Left lung (tissue), 14 donors: ENCODE measurements at places on chromosomes 2 and 18. TPM values are rescaled to one million over a fixed set of nuclear protein-coding genes. Genes with fewer than 3 reads are reported as not detected.
A peak's percentile ranks its signal among the peaks of the same experiment; 100 is the strongest.

DNA sequence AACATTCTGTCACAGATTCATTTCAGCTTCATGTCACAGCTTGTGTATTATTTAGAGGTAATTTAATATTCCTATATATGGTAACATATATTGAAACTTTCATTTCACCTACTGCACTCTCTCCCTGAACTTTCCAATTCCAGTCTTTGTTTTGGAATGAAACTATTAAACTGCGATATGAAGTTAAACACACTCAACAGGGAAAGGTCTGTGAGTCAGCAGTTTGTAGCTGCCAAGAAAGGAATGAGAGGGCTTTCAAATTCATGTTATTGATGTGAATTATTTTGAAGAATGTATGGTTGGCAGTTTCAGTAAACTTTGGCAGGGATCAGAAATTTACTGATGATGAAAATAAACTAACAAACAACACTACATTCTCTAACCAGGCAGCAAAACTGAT lies 148.3 kb downstream of the HNMT start:
- no peak for DNase-seq

DNA sequence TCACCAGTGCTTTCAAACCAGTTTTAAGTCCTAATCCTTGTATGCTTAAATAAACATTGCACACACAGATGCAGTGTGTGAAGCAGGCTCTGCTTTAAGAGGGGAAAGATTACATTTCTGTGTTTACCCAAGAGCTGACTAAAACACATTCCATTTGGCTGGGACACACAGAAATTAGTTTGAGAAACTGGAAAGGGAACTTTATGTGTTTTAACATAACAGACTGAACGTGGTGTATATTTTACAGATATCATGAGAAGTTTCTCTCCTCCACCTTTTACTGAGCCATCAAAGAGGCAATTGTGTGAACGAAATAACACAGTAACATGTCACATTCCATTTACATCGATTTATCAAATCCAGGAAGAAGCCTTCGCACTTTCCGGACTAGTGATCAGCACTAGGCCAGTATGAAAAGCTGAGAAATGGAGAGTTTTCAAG lies 121.8 kb downstream of the MAIP1 start:
- DNase-seq: no peak

- DNase-seq: no peak
These were observed 128.7 kb downstream of the PLA2R1 start for GRCh38 chr2:159933727-159934049.

DNA sequence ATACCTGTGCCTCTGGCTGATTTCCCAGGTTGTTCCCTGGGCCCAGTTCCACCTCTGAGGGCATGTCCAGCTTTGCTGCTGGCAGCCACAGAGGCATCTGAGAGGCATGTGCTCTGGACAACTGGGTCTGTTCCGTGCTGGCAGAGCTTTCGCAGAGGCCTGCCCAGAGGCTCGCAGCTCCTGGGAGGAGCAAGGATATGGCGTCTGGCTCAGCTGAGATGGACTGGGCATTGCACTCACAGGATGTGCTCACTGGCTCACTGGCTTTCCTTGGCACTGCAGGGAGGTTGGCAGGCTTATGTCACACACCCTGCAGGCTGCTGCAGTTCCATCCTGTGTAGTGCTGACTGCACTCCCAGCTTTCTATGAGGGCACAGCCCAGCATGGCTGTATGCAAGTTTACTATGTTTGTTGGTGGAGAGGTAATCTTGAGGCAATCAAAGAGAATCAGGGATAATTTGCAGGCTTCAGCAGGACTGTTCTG lies 172.3 kb downstream of the PRKCE start:
- DNase-seq: no peak

- DNase-seq: no peak
These were observed 916 bp downstream of the TAF4B start for GRCh38 chr18:26227051-26227670.

DNA sequence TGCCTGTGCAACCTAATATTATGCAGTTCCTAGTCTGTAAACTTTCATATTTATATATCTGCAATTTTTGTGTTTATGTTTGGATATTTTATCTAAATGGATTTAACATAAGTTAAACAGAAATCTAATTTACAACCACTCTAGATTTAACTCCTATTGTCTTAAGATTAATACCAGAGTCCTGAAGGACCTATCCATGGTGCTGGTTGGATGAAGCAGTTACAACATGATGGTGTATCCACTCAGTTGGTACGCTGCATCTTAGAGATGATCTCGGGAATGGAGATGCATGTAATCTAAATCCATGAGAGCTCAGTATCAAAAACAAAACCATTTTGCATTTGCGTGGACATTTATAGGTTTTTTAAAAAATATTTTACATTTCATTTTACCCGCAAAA lies 745.9 kb upstream of the SLC8A1 start:
- DNase-seq: no peak

DNA sequence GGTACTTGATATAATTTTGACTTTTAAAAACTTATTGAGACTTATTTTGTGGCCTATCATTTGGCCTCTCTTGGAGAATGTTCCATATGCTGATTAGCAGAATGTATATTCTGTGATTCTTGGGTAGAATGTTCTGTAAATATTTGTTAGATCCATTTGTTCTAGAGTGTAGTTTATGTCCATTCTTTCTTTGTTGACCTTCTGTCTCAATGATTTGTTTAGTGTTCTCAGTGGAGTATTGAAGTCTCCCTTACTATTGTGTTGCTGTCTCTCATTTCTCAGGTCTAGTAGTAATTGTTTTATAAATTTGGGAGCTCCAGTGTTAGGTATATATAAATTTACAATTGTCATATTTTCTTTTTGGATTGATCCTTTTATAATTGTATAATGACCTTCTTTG lies 349.6 kb upstream of the CWC22 start:
- no peak for DNase-seq

- DNase-seq: peak; percentile 77
These were observed 2.6 kb downstream of the ADCYAP1 start for GRCh38 chr18:907115-907884.

GRCh38 chr2:234292205-234292961 lies 204.5 kb downstream of the ARL4C start:
- DNase-seq: no peak

DNA sequence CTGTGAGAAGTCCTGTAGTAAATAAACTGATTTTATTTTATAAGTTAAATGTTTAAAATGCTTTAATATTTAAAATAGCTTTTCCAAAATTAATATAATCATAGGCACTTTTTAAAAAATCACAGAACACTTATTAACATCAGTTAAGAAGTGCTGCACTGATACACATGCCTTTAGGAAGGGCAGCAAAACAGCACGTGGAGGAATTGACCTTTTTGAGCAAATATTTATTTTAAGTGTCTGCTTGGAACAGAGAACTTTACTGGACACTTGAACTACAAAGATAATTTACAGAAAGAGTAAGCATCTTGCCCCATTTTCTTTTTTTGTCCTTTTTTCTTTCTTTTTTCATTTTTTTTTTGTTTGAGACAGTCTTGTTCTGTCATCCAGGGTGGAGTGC lies 87.7 kb upstream of the NARS1 start:
- DNase-seq: no peak

GRCh38 chr2:9772999-9773902 lies 70.0 kb upstream of the TAF1B start:
- DNase-seq: peak; percentile 72

DNA sequence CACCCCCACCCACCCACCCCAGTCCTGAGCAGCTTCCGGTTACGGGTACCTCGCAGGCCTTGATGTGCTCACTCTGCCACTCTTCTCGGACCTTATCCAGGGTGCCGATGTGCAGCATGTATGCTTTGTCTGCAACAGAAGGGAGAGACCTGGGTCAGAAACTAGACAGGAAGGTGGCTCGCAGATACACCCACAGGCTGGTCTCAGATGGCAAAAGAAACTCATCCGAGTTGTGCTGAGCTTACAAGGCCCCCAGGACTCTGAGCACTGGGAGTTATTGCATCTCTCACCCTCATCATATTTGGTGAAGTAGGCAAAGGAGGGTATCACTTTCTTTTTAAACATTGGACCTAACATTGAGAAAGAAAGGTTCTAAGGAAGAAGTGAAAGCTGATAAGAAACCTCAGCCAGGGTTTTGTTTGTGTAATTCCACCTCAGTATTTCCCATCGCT lies 30.6 kb upstream of the EPG5 start:
- DNase-seq: no peak

DNA sequence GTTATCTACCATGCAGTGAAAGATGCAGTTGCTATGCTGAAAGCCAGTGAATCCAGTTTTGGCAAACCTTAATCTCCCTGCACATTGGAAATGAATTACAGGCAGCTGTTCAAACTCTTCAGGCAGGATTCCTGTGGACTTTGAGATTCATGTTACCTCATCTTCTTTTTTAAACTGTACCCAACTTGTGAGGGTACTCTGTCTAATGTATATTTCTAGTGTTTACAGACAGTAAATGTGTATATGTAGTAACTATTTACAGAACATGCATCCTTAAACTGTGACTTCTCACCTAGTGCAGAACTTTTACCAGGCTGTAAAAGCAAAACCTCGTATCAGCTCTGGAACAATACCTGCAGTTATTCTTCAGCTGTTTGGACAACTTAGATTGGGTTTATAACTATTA lies 50.9 kb downstream of the KDM3A start:
- DNase-seq: no peak

GRCh38 chr2:46535360-46535759 lies 56.0 kb downstream of the TMEM247 start:
- DNase-seq: no peak

- DNase-seq: no peak
These were observed 339.1 kb downstream of the SOX11 start for GRCh38 chr2:6031200-6031867.

DNA sequence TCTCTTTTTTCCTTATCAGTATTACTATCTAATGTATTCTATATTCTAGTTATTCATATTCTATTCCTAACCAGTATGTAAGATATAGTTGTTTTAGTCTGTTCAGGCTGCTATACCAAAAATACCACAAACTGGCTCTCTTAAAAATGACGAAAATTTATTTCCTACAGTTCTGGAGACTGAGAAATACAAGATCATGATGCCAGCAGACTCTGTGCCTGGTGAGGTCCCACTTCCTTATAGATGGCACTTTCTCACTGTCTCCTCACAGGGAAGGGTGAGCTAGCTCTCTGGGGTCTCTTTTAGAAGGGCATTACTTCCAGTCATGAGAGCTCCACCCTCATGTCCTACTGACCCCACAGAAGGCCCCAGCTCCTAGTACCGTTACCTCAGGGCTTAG lies 4.8 kb upstream of the ARHGAP15 start:
- no peak for DNase-seq

DNA sequence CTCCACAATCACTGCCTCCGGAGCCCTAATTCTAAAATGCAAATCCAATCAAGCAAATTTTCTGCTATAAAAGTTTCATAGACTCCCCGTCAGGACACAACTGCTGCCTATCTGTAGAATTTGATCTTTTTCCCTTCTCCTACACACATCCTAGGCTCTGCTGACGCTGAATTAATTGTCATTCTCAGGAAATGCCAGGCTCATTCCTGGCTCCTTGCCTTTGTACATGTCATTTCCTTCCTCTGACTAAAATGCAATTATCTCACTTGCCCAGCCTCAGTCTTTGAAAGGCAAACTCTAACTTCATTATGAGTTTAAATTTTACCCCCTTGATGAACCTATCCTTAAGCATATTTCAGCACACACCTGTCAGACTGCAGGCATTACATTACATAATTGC lies 844.9 kb upstream of the CRIM1 start:
- DNase-seq: no peak

DNA sequence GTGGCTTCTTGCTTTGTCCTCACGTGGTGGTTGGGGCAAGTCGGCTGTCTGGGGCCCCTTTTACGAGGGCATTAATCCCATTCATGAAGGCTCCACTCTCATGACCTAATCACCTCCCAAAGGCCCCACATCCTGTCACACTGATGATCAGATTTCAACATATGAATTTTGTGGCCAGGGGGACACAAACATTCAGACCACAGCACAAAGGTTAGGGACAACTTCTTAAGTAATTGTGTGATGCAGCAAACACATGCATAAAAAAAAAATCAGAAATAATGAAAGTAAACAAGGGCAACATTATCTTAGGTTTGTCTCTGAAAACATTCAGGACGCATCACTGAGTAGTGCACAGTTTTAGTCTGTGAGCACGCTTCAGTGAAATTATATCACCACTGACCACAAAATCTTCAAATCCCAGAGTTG lies 54.2 kb upstream of the FRZB start:
- DNase-seq: no peak

- DNase-seq: peak; percentile 54
These were observed 3.8 kb downstream of the PROM2 start for GRCh38 chr2:95278051-95278471.

DNA sequence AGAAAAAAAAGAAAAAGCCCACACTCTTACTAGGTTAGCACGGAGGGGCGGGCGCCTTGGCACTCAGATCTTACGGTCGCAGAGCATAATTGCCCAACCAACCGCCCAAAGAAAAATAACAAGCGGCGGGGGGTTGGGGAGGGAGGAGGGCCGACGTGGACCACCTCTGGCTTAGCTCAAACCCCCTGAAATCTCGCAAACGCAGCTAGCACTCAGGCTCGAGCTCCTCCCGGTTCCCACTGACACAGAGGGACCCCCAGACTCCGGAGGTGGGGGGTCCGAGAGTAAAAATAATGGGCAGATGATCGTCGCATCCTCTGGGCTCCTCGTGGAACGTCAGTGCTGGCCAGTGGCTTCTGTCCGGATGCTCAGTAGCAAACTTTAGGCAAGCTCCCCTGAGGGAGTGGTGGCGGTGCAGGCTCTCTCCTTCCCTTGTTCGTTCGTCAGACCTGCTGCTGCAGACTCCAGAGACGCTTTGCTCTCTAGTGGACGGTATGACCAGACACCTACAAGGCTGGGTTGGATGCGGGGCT lies 12.0 kb downstream of the CATIP start:
- no peak for DNase-seq

GRCh38 chr2:169344736-169345485 lies 17.4 kb downstream of the LRP2 start:
- no peak for DNase-seq

LHCGR gene
- not detected for total RNA-seq

UNC80 gene
- 0.06 TPM for total RNA-seq

SP5 gene
- total RNA-seq: 2.8 TPM

PFN4 gene
- 0.29 TPM for total RNA-seq

TCF4 gene
- 102 TPM for total RNA-seq

PJVK gene
- 2.7 TPM for total RNA-seq

MC4R gene
- total RNA-seq: 0.16 TPM

CCDC74A gene
- 2.7 TPM for total RNA-seq

CYS1 gene
- 0.60 TPM for total RNA-seq

PRSS56 gene
- not detected for total RNA-seq

RAMP1 gene
- total RNA-seq: 7.0 TPM

PLA2R1 gene
- 4.1 TPM for total RNA-seq

TMEM178A gene
- total RNA-seq: 1.5 TPM

CNGA3 gene
- total RNA-seq: not detected
